ENCODE measurements at places on chromosomes 1 and 21.

- DNase-seq = no peak
These were observed 66.5 kb downstream of the KCNAB2 start for GRCh38 chr1:6111991-6112689.

- no peak for DNase-seq
These were observed 5.7 kb downstream of the HIVEP3 start for GRCh38 chr1:41913014-41913413.

DNA sequence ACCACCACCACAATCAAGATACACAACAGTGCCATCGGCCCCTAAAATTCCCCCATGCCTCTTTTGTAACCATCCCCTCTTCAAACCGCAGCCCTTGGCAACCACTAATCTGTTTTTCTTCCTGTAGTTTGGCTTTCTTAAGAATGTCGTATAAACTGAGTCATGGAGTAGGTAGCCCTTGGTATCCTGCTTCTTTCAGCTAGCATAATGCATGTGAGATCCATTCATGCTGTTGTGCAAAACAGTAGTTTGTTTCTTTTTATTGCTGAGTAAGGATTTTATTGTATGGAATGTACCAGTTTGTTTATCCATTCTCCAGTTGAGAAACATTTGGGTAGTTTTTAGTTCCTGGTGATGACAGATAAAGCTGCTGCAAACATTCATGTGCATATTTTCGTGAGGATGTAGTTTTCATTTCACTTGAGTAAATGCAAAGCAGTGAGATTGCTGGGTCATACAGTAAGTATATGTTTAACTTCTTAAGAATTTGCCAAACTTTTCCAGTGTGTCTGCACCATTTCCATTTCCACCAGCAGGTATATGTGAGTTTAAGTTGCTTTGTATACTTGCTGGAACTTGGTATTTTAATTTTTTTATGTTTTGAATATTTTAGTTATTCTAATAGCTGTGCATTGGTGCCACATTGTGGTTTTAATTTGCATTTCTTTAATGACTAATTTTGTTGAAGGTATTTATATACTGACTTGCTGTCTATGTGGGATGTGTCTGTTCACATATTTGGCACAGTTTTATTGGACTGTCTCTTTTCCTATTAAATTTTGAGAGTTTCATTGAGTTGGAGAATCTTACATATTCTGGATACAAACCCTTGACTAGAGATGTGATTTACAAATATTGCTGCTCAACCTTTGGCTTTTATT is 148.4 kb upstream of the MAP1LC3C start:
- peak; percentile 29 for DNase-seq

GRCh38 chr1:220572416-220572815 is 44.5 kb downstream of the MARK1 start:
- no peak for DNase-seq

- DNase-seq = no peak
These were observed 60.7 kb downstream of the PRKAB2 start for GRCh38 chr1:147111381-147112130.

- no peak for DNase-seq
These were observed 30.9 kb downstream of the SLC37A1 start for GRCh38 chr21:42544544-42544943.

DNA sequence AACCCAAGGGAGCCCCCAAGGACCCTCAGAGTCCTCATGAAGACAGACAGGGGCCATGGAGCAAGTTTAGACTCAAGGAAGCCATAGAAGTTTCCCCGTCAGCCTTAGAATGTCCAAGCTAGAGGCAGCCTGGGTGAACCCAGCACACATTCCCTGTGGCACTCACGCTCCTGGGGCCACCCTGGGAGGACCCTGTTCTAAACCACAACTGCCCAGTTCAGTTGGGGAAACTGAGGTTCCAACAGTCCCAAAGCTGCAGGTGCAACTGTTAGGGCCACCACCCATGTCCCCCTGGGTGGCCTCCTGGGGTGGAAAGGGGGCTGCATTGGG is 9.3 kb downstream of the WNT3A start:
- DNase-seq = no peak

- DNase-seq = no peak
These were observed 53.1 kb downstream of the SLC19A1 start for GRCh38 chr21:45488931-45489721.

DNA sequence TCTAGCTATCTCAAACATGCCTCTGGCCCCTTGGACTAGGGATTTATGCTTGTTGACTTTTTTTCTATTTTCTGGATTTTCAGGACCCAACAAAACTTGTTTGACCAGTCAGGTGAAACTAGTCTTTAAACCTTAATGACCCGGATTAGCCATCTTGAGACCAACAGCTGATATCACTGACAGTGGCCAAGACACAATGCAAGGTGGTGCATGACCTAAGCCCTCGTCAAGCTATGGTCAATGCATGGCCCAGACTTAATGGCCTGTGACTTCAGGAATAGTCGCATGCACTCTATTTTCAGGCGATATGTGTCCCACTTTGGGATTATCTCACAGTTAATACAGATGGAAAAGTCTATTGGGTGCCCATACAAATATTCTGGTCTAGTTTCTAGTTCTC is 190.4 kb downstream of the ZBTB18 start:
- DNase-seq = no peak

DNA sequence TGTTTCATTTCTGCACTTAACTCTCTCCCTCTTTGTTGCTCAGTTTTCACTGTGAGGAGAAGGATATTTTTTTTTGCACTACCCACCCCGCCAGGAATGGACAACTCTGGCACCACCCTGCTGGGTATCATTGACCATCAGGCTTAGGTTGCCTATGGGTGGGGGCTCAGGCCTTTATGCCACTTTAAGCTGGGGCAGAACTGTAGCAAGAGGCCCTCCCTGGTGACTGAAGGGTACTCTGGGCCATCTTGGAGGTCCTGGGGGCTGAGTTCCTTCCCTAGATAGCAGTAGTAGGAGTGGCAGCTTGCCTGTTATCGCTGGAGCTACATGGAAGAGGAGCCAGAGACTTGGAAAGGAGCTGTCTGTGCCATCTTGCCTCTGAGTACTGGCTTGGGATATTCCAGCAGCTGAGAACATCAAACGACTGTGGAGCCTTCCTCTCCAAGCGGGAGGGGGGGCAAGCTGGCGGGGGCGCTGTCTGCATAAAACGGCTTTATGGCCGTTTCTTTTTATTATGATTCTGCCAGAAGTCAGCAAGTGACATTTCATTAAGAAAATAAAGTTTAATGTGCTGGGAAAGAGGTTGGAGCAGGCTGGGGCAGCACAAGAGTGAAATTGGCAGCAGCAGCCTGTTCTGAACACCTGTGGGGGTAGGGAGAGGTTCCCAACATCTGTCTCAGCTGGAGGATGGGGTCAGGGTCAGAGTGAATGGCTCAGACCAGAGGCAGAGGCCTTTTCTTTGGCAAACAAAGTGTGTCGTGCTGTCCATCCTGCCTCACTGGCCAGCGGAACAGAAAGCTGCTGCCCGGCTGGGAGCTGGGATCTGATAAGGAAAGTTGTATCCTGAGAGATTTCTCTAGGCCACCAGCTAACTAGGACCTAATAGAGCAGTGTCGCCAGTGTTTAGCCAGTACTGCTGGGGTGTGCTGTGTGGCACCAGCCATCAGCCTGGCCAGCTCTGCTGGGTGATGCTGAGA is 32.9 kb downstream of the TMEM53 start:
- DNase-seq = no peak

GRCh38 chr1:154418062-154418921 is 13.1 kb downstream of the IL6R start:
- no peak for DNase-seq

- DNase-seq = no peak
These were observed 7.0 kb upstream of the CDK11B start for GRCh38 chr1:1665815-1666251.

GRCh38 chr21:34029743-34030528 is 43.4 kb upstream of the MRPS6 start:
- DNase-seq = peak; percentile 59

GRCh38 chr1:93394514-93394913 is 48.8 kb downstream of the DR1 start:
- DNase-seq = no peak

- DNase-seq = no peak
These were observed 1.3 kb upstream of the LAPTM5 start for GRCh38 chr1:30758785-30759380.

GRCh38 chr1:153872934-153873333 is 49.8 kb downstream of the GATAD2B start:
- no peak for DNase-seq

DNA sequence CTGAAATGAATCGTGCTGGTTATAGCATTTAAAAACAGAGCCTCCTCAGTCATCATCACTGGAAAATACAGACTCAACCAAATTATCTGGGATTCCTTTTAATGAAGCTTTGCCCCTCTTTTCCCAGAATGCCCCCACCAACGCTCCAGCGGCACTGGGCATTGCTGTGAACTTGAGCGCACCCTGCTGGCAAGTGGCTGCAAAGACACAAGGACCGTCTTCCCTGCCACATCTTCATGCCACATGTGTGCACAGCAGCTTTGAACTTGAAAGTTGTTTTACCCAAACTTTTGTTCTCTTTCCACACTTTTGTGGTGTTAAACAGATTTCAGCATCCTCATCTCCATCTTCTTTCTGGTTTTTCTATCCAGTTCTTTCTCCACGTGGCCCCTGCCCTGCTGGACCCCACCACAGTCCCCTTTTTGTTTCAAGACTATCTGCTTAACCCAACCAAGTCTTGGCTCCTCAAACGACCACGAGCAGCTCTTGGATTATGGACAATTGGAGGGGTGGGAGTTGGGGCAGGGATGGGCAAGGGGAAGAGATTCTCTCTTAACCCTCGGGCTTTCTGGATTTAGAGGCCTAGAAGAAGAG is 12.8 kb upstream of the LMX1A start:
- peak; percentile 76 for DNase-seq

DNA sequence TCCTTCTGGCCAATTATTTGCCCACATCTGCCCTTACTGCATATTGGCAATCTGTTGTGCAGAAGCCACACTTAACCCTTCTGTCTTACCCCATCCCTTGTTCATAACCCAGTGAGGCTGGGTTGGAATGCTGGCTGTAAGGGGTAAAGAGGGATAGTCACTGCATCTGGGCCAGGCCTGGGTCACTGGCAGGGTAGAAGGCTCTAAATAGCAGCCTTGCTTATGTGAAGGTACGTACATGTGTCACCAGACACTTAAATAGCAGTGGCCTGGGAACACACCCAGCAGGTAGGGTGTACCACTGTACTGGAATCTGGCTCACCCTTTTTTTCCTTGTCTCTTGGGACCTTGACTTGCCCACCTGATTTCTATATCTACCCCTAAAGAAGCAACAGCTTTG is 9.9 kb upstream of the TARS2 start:
- DNase-seq = no peak
